ENCODE measurements at places on chromosomes 11 and 22. TPM values are rescaled to one million over a fixed set of nuclear protein-coding genes. Genes with fewer than 3 reads are reported as not detected.

GRCh38 chr11:78216021-78216420 is 27.3 kb downstream of the USP35 start:
- DNase-seq, result no peak

GRCh38 chr11:102269927-102270326 is 47.4 kb upstream of the BIRC3 start:
- DNase-seq, result no peak

DNA sequence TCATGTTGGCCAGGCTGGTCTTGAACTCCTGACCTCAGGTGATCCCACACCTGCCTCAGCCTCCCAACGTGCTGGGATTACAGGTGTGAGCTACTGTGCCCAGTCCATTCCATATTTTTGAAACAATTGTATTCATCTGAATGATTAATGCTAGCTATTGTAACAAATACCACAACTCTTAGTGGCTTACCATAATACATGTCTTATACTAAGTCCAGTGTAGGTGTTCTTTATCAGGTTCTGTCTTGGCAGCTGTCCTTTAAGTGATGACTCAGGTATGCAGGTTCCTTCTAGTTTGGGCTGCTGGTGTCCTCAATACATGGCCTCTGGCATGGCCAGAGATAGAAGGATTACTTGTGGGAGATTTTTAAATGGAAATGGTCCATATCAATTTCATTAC is 39.0 kb downstream of the UVRAG start:
- DNase-seq, result no peak

DNA sequence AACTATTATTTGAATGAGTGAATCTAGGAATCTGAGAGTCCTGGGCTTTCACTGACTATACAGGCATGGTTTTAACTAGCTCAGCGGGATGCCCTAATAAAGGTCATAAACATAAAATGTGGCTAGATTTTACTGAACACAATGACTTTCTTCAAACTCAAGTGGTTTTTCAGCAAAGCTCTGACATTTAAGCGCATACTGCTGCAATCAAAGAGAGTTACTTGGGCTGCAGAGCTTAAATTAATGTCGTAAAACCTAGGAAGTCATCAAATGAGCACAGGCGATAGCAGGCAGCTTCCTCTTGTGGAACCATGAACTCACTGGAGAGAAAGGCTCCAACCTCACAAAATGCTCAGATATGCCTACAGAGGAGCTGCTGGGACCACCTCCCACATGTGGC is 6.7 kb downstream of the CSNK2A3 start:
- no peak for DNase-seq

DNA sequence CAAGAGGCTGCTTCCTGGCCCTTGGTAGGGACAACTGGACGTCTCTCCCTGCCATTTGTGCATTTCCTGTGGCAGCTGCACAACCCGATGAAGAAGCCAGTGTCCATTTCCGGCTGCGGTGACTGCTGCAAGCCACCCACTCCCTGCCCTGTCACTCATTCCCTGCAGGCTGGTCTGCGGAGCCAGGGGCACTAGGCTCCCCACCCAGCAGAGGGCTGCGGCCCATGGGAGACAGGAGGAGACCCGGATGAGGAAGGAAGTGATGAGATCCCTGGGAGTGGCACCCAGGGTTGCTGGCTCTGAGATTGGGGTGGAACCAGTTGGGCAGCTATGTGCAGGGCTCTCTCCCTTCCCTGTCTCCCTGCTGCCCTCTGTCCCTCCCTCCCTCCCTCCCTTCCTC is 10.0 kb upstream of the MYRF start:
- DNase-seq, result no peak

AIFM3 gene
- not detected for total RNA-seq

DNA sequence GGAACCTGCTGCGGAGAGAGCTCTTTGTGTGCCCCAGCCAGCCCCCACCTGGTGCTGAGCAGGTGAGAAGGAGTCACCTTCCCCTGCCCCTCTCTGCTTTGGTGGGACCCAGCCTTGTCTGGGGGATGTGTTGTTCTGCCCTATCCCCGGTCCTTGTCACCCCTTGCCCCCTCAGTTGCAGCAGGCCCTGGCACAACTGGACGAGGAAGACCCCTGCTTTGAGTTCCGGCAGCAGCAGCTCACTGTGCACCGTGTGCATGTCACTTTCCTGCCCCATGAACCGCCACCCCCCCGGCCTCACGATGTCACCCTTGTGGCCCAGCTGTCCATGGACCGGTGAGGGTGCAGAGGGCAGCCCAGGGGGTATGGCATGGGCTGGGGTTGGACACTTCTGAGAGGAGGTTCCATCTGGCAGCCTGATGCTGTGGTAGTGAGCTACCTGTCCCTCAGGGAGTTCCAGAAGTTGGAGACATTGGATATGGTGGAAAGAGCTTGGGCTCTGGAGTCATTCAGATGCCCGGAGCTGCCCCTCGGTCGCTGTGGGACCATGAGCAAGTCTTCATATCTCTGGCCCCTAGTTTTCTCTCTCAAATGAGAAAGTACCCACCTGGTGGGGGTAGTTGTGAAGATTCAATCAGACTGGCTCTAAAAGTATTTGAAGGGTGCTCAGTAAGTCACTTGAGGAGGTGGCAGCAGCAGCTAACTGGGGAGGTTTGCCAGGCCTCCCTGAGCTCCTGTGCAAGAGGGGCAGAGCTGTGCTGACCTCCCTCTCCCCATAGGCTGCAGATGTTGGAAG is 4.3 kb downstream of the LARGE2 start:
- DNase-seq, result peak; percentile 49

GRCh38 chr22:36323855-36324331 is 63.9 kb downstream of the MYH9 start:
- peak; percentile 75 for DNase-seq

GRCh38 chr22:39174498-39175352 is 22.2 kb upstream of the CBX7 start:
- peak; percentile 100 for DNase-seq

- DNase-seq, result no peak
Measured at GRCh38 chr22:20542736-20543135, 35.3 kb downstream of the MED15 start.

OR6T1 gene
- total RNA-seq, result not detected

DNA sequence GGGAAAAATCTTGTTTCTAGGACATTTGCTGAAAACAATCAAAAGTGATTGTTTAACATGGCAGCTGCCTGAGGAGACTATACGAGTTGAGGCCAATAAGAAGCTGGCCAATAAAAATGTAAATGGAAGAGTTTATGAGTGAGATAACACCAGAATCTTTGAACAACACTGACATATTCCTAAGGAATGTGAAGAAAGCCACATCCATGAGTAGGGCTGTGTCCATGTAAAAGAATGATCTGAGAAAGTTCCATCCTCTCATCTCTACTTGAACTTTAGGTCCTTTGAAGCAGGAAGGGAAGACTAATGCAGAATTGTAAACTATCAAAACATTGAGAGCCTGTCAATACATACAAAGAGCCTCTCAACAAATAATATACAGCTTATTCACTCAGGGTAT is 6.9 kb upstream of the CHORDC1 start:
- no peak for DNase-seq

TP53AIP1 gene
- not detected for total RNA-seq

INS gene
- not detected for total RNA-seq

GRCh38 chr11:26820739-26821138 is 98.9 kb upstream of the SLC5A12 start:
- no peak for DNase-seq

DNA sequence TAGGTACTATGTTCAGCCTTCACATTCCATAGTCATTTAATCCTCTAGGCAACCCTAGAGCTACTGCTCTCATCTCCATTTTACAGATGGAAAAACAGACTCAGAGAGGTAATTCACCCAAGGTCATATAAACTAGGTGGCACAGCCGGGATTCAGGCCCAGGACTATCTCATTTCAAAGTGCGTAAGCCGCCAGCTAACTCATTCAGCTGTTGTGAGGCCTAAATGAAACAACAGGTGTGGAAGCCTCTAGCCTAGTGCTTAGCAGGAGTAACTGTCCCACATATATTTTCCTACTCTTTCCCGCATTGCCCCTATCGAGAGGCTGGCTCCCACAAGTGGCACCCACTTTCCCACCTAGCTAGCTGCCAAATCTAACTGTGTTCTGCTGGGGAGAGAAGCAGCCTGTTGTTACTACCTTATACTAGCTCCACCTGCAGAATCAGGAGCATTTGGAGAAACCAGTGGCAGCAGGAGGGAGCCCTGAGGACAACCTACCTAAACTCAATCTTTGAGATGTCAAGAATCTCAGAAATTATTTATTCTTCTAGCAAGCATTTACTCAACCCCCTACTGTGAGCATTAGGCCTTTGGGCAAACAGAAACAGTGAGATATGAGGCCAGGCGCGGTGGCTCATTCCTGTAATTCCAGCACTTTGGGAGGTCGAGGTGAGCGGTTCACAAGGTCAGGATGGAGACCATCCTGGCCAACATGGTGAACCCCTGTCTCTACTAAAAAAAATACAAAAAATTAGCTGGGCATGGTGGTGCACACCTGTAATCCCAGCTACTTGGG is 20.9 kb downstream of the PRG3 start:
- DNase-seq, result no peak

DDIAS gene
- 10.3 TPM for total RNA-seq

CTSW gene
- total RNA-seq, result 1.9 TPM

- DNase-seq, result no peak
Measured at GRCh38 chr11:33940538-33940815, 48.6 kb upstream of the LMO2 start.

GRCh38 chr22:27273436-27273835 is 528.1 kb downstream of the MN1 start:
- DNase-seq, result no peak

GRCh38 chr22:45107671-45108070 is 56.1 kb upstream of the NUP50 start:
- DNase-seq, result no peak
